Left lung (tissue), 14 donors: ENCODE measurements at places on chromosomes 2 and 18. TPM values are rescaled to one million over a fixed set of nuclear protein-coding genes. Genes with fewer than 3 reads are reported as not detected.

The CCDC178 gene
- total RNA-seq = not detected

The RTP5 gene
- 0.10 TPM for total RNA-seq

The SERPINB3 gene
- not detected for total RNA-seq

DNA sequence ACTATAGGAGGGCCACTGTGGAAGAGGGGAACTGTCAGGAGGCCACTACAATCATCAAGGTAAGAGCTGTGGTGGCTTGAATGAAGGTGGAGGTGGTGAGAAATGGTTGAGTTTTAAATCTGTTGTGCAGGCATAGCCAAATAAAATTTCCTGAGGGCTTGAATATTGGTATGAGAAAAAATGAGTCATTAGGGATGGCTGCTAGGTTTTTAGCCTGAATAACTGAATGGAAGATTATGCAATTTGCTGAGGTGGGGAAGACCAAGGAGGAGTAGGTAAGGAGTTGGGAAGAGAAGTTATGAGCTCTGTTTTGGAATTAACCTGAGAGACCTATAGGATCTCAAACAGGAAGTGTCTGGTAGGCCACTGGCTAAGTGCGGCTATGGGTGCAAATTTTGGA is 84.0 kb downstream of the KLHL14 start:
- H3K4me1 ChIP-seq = no peaks in the 10 kb centered on the region
- no peaks in the 10 kb centered on the region for H3K36me3 ChIP-seq

GRCh38 chr2:118016911-118017310 is 3.0 kb upstream of the CCDC93 start:
- peaks cover 33% of the 10 kb centered on the region for H3K4me1 ChIP-seq
- no peak overlapping the region for H3K4me3 ChIP-seq
- DNase-seq = no peak
- H3K36me3 ChIP-seq = no peaks in the 10 kb centered on the region
- no peaks in the 10 kb centered on the region for H3K27me3 ChIP-seq

- no peaks in the 10 kb centered on the region for H3K27me3 ChIP-seq
- no peak overlapping the region for H3K4me3 ChIP-seq
- no peaks in the 10 kb centered on the region for H3K4me1 ChIP-seq
- H3K36me3 ChIP-seq = no peaks in the 10 kb centered on the region
These were observed 86.9 kb downstream of the EIF2AK3 start for GRCh38 chr2:88540346-88540745.

DNA sequence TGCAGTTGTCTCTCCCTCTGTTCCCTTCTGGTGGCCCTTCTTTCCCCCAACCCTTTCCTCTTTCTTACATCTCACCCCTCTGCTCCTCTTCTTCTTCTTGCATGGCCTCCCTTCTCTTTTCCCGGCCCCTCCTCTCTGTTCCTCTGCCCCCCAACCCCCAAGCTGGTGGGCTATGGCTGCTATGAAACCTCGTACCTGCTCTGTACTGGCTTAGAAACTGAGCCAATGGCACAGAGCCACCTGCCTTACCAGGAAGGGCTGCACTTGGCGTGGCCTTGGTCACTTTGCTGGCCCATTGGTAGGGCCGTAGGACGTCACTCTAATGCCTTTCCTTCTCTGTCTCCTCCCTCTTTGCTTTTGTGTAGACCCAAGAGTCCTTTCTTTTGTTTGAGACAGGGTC is 78.9 kb downstream of the LRRFIP1 start:
- H3K4me3 ChIP-seq = no peak overlapping the region
- H3K4me1 ChIP-seq = peaks cover 83% of the 10 kb centered on the region
- no peaks in the 10 kb centered on the region for H3K27me3 ChIP-seq
- no peak overlapping the region for H3K27ac ChIP-seq
- H3K36me3 ChIP-seq = no peaks in the 10 kb centered on the region

GRCh38 chr18:3147935-3148554 is 71.7 kb downstream of the MYOM1 start:
- no peaks in the 10 kb centered on the region for H3K4me1 ChIP-seq
- H3K27me3 ChIP-seq = no peaks in the 10 kb centered on the region
- no peak for DNase-seq
- H3K27ac ChIP-seq = no peak overlapping the region
- no peak overlapping the region for H3K4me3 ChIP-seq

DNA sequence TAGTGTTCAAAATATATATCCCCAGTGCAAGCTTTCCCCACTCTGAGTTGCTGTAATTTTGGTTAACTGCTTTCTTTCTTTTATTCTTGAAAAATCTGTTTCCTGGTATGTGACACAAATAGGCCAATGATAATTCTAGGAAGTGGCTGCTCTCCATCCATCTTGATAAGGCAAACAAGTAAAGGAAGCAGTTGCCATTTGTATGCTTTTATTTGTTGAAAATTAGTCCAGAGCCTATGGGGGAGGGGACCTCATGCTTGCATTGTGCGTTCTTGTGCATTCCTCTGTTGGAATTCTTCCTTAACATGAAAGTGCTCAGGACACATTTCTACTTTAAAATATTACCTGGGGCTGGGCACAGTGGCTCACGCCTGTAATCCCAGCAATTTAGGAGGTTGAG is 111.2 kb upstream of the FSHR start:
- no peaks in the 10 kb centered on the region for H3K36me3 ChIP-seq
- H3K4me3 ChIP-seq = no peak overlapping the region
- DNase-seq = no peak
- no peaks in the 10 kb centered on the region for H3K4me1 ChIP-seq

- H3K4me1 ChIP-seq = no peaks in the 10 kb centered on the region
- H3K27ac ChIP-seq = no peak overlapping the region
- H3K4me3 ChIP-seq = no peak overlapping the region
- H3K36me3 ChIP-seq = no peaks in the 10 kb centered on the region
- DNase-seq = no peak
These were observed 369.6 kb upstream of the ID2 start for GRCh38 chr2:8312221-8312620.

DNA sequence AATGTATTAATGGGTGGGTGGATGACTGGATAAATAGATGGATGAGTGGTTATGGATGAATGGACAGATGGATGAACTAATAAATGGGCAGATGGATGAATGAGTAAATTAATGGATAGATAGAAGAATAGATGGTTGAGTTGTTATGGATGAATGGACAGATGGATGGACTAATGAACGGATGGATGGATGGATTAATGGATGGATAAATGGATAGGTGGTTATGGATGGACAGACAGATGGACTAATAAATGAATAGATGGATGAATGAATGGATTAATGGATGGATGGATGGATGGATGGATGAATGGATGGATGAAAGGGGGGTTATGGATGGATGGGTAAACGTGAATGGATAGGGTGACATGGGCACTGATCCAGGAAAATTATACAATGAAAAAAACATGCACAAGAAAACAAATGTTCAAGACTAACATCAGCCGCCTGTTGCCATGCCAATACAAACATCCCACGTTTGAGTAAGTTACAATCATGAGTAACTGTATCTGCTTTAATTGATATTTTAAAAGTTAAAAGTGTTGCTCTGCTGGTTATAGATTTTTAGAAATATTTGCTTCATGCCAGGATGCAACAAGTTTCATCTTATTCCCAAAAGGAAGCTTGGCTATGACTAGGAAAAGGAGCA is 20.8 kb downstream of the PXDN start:
- peaks cover 19% of the 10 kb centered on the region for H3K4me1 ChIP-seq
- no peak for DNase-seq
- no peaks in the 10 kb centered on the region for H3K27me3 ChIP-seq
- H3K4me3 ChIP-seq = no peak overlapping the region
- H3K36me3 ChIP-seq = no peaks in the 10 kb centered on the region
